Hematopoietic multipotent progenitor cell treated with erythropoietin and hydrocortisone succinate and interleukin-3 and kit ligand, for 17 days (in vitro differentiated cells): ENCODE measurements at places on chromosomes 2 and 18.
A peak's percentile ranks its signal among the peaks of the same experiment; 100 is the strongest.

GRCh38 chr2:239887604-239888003 is 137.5 kb downstream of the NDUFA10 start:
- DNase-seq: no peak

DNA sequence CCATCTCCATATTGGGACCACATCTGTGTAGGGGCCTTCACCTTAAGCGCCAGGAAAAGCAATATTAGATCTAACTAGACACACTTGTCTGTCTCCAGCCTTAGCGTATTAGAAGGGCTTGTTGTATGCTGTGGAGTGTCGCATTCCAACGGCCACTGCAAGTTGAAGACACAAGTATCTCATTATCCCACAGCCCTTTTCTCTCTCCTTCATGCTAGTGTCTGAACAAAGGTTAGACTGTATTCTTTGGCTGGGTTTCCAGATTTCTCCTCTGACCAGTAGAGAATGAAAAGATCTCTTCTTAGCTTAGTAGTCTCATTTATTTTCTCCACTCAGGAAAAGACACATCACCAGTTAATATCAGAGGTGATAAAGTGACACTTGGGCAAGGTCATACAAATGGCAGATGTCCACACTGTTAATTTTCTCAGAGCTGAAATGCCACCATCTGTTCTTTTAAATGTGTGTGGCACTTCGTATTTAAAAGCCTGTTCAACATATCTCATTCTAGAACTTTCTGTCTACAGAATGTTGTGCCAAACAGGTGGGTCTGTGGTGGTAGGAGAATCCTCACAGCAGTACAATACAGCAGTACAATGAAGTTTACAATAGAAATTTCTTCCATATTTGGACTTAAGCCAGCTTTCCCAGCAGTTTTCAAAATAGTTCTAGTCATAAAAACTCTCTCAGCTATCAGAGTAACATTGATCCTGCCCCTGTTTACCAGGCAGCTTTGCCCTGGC is 94.0 kb upstream of the ITGA6 start:
- no peak for DNase-seq

GRCh38 chr2:20443276-20443920 is 3.5 kb upstream of the RHOB start:
- DNase-seq: peak; percentile 56

- no peak for DNase-seq
These were observed 657.8 kb upstream of the LINC00305 start for GRCh38 chr18:64806691-64807090.

DNA sequence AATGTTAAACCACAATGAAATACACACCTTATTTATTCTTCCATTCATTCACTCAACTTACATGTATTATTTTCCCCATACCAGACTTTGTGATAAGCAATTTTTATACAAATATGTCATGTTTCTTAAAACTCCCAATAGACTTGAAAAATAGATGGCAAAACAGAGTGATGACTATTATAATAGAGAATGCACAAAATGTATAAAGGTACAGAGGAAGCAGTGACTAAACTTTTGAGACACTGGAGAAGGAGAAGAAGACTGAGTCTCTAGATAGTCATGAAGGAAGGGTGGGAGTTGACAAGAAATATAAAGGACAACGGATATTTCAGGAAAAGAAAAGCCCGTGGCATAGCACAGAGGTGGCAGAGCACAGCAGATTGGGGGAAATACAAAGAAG is 198.1 kb upstream of the SLC39A10 start:
- DNase-seq: no peak

DNA sequence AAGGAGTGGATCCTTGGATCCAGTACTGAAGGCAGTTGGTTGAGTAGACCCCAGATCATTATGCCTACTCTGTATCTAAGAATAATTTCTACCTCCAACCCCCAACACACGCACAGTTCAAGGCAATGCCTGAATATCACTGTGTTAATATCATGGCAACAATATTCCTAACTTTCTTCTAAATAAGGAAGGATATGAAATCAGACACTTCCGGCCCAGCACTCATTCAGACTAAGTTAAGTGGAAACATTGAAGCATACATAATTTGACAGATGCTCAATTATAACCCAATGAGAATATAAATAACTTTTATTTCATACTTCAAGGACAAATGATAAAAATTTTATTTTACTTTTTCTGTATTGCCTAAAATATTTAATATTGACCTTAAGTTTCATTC is 153.6 kb upstream of the COL3A1 start:
- no peak for DNase-seq
